ENCODE measurements at places on chromosomes 5 and 9. TPM values are rescaled to one million over a fixed set of nuclear protein-coding genes. Genes with fewer than 3 reads are reported as not detected.

TERT gene
- polyA plus RNA-seq, result 0.09 TPM

GRCh38 chr5:74665816-74666215, 19.2 kb upstream of the HEXB start:
- H3K27me3 ChIP-seq, result no peaks in the 10 kb centered on the region
- no peak overlapping the region for H3K27ac ChIP-seq

SMIM32 gene
- not detected for polyA plus RNA-seq

DNA sequence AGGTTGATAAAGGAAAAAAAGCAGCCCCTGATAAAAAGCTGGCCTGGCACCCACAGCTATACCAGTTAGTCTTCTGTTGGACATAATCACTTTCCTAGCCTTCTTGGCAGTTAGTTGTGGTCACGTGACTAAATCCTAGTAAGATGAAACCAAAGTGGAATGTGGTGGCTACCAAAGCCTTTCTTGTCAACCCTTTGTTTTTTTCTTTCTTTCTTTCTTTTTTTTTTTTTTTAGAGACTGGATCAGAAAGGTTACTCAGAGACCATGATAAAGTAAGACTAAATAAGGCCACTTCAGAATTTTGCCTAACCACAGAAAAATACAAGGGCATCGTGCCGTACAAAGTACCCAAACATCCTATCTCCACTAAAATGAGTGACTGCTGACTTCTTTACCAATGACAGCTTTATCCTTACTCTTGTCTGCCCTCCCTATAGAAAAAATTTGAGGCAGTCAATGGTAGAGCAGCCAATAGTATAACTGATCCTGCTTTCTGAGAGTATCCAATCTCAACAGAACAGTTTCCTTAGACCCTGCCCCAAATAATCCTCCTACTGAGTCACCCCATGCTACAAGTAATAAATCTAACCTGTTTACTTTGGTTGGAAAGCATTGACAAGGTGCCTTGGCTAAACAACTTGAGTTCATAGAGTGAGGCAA, 14.2 kb upstream of the KIF27 start:
- no peaks in the 10 kb centered on the region for H3K27me3 ChIP-seq
- no peak for DNase-seq
- peaks cover 50% of the 10 kb centered on the region for H3K4me1 ChIP-seq
- no peak overlapping the region for H3K4me3 ChIP-seq

Data from spleen (tissue), 13 donors.